ENCODE measurements at places on chromosomes 2 and 18.
A peak's percentile ranks its signal among the peaks of the same experiment; 100 is the strongest.

GRCh38 chr2:237623428-237624403 is 3.7 kb upstream of the LRRFIP1 start:
- DNase-seq, result no peak

- no peak for DNase-seq
Measured at GRCh38 chr2:241323778-241324177, 8.1 kb downstream of the SEPTIN2 start.

GRCh38 chr2:225735844-225736243 is 336.3 kb downstream of the NYAP2 start:
- DNase-seq, result peak; percentile 51

- DNase-seq, result no peak
Measured at GRCh38 chr2:121459291-121459690, 71.4 kb upstream of the RNU4ATAC start.

DNA sequence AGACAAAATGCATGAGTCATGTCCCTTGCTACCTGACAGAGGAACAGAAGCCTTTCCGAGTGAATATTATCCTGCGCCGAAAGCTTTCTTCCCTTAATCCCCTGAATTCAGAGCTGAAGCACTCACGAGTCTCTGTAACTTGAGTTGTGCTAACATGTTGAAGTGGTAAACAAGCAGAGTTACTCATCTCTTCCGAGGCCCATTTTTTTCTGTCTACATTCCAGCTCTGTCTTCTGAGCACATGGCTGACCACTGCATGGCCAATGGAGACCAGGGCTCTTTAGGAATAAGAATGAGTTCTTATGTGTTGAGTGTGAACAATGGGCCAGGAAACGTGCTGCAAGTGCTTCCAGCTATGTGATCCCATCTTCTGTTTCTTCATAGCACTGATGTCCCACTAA is 73.1 kb upstream of the PID1 start:
- no peak for DNase-seq

- DNase-seq, result no peak
Measured at GRCh38 chr2:82507657-82508056, 1951.4 kb downstream of the SUCLG1 start.

GRCh38 chr2:177738461-177739235 is 333.9 kb downstream of the PDE11A start:
- no peak for DNase-seq

- DNase-seq, result no peak
Measured at GRCh38 chr2:118989481-118989880, 47.5 kb downstream of the MARCO start.

DNA sequence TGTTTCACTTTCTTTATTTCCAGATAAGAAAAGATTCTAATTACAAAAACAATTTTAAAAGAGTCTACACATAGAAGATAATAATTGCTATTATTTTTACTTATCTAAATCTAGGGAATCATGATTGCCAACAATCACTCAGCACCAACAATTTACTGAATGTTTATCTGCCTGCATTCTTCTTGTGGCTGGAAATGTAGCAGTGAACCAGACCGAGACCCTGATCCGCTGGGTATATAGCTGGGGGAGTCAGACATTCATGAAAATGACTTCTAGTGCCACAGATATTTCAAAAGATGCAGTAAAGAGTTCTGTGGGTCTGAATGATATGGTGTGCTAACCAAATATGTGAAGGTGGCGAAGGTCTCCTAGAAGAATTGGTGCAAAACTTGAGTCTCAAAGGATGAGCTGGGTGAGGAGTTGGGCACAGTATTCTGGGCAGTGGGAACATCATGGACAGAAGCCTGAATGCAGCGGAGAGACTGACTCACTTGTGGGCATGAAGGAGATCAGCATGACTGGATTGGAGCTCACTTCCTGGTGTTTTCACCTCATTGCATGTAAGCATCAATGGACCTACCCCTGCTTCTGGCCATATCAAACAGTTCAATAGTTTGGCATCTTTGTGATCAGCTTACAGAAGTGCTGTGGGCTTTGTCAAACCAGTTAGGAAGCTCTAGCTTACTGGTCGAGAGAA is 26.1 kb upstream of the FN1 start:
- DNase-seq, result no peak

DNA sequence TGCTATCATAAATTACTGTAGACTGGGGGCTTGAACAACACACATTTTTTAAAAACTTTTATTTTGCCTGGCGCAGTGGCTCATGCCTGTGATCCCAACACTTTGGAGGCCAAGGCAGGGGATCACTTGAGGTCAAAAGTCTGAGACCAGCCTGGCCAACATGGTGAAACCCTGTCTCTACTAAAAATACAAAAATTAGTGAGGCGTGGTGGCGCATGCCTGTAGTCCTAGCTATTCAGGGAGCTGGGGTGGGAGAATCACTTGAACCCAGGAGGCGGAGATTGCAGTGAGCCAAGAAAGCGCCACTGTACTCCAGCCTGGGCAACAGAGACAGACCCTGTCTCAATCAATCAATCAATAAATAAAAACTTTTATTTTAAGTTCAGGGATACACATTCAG is 9.1 kb downstream of the KCNK3 start:
- no peak for DNase-seq

GRCh38 chr18:709771-710170 is 2.7 kb downstream of the ENOSF1 start:
- peak; percentile 43 for DNase-seq

DNA sequence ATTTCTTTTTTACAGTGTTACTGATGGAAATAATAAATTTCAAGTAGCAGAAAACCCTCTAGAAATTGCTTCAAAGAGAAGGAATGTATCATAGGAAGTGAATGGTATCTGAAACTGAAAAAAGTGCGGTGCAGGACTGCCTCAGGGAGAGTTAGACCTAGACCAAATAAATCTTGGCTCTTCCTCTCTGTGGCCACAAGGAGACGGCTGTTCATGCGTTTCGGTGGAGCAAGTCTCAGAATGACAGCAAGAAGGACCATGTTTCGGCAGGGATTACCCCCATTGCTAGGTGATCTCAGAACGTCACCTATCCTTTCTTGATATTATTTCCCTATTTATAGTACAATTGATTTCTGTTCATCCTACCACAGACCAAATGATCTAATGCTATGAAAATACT is 522.3 kb downstream of the SOX11 start:
- no peak for DNase-seq

GRCh38 chr2:138504092-138504491 is 2.5 kb downstream of the SPOPL start:
- no peak for DNase-seq

DNA sequence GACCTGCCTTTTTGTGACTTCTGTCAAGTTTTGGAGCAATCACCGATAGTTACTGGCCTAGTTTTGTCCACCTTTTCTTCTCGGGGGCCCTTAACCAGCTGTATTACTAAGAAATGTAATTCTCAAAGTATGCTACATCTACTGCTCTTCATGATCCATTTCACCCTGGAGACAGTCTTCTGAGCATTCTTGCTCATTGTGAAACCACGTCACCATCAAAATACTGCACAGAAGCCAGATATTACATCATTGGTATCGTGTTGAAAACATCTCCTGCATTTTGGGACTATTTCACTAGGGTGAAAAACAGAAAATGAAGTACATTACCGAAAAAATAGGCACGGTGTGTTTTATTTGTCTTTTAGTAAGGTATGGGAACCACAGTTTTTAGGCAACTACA is 11.7 kb downstream of the LYPD6B start:
- no peak for DNase-seq

- DNase-seq, result peak; percentile 95
Measured at GRCh38 chr2:10407841-10408648, 40.1 kb downstream of the ODC1 start.

DNA sequence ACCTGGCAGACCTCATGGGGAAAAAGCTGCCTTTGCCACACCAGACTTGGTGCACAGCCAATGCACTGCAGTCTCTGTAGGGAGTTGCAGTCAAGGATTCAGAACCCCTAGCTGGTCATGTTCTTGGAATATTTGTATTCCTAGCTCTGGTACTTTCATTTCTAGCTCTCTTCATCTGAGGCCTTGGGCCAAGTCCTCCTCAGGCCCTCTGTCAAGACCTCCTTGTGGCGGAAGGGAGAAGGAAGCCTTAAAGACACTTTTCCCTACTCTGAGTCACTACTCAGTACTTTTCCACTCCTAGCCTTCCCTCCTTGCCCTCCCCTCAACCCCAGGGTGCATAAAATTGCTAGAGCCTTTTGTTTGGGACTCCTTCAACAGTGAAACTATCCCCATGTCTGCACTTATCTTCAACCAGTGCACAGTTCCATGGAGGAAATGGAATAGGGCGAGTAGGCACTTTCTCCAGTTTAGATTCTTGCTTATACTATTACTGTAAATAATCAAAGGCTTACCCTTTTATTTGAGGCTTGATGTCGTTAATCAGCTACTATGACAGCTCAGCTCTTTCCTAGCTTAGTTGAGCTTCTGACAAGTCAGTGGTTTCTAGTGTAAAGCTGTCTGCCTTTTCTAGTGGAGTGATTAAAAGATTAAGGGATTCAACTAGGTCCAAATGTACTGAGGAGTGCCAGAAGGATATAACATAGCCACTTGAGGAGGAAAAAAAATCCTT is 15.8 kb downstream of the M1AP start:
- DNase-seq, result peak; percentile 44

DNA sequence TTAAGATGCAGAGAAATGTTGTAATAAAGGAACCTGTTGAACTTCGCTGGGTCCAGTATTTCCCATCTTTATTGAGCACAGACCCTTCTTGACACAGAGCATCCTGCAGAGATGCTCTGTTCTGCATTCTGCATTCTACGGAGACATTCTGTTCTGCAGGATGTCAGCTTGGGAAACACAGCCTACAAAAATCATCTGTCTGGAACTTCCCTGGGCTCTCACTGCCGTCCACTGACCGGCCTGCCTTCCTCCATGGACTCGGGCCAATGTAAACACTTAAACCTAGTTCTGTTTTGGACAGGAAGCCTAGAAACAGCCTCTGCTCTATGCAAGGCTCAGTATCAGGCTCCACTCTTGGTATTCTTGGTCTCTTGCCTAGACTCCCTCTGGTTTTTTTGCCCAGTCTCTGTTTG is 90.0 kb upstream of the PPP1CB start:
- peak; percentile 75 for DNase-seq

DNA sequence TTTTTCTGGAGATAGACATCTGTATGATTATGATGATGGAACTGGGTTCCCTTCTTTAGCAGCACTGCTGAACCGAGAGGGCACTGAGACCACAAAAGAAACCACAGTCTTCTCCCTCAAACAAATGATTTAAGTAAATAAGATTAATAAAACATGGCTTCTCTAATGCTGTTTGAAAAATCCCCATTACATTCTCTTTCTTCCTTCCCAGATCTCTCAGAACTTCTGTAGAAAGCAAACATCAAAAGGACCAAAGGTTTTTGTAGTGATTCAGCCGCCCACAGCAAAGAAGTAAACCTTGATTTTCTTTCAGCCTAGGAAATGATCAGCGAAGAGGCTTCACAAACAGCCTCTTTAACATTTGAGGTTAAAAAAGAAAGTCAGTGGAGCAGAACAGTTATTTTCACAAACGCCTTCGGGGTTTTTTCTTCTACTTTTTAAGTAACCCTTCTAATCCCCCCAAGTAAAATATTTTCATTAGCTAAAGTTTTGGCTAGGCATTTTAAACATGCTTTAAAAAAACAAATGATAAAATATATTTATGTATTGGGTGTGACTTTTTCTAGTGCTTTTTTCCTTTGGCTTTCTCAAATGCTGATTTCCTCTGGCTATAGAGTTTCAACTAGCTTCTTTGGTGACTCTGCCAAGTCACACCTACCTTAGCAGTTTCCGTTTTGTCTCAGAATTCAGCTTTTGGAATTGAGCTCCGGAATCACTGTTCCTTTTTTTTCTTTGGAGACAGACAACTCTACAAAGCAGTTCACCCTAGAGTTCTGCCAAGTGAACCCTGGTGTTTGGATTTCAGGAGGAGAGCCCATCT is 89.6 kb downstream of the UPP2 start:
- no peak for DNase-seq

DNA sequence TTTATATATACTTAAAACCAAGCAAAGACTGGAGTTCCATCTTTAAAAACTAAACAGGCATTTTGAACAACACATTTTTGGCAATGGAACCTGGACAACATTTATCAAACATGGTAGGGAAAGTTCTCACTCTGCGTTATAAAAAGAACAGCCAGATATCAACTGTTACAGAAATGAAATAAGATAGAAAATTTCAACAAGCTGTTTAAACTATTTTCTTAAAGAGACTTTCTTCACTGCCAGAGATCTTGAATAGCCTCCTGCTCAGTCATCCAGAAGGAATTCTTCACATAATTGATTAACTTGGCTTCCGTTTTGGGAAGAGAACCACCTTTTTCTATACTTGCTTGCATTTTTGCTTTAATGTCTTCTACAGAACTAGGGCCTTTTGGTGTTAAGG is 166.0 kb upstream of the PIK3C3 start:
- no peak for DNase-seq

- DNase-seq, result no peak
Measured at GRCh38 chr18:12282442-12283039, 25.5 kb upstream of the TUBB6 start.

GRCh38 chr2:187169864-187170263 is 278.2 kb downstream of the CALCRL start:
- no peak for DNase-seq

GRCh38 chr18:57062844-57063243 is 84.0 kb upstream of the BOD1L2 start:
- no peak for DNase-seq

DNA sequence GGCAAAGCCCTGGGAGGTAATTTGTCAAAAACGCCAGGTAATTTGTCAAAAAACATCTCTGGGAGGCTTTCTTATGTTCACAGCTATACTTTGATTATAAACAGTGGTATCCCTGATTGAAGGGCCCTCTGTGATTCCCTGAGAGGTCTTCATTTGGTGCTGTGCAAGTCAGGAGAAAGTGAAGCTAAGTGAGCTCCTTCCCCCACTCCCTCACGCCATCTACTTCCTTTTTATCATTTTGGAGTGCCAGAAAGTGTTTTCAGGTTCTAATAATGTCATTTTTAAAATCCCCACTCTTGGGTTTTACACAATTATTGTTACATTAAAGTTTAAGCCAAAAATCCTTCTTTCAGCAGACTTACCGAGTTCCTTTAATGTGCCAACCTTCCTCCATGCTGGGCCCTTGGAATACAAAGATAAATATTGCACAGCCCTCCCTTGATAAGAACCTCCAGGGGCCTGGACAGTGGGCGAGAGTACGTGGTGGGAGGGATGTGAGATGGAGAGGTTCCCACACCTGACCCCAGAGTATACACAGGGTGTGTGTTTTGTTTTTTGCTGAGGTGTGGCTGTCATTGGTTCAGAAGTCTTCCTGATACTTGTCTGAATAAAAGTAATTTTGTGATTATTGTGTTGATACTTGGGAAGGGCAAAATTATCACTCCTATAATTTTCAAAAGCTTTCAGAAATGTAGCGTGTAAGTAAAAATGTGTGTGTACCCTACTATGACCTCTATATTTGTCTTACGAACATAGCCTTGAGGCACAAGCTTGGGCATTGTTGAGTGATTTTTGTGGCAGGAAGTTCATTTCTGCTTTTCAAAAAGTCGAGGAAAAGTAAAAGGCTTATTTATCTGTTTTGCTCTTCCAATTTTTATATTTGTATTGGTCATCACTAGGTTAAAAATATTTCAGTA is 8.2 kb downstream of the MAPRE2 start:
- DNase-seq, result no peak

DNA sequence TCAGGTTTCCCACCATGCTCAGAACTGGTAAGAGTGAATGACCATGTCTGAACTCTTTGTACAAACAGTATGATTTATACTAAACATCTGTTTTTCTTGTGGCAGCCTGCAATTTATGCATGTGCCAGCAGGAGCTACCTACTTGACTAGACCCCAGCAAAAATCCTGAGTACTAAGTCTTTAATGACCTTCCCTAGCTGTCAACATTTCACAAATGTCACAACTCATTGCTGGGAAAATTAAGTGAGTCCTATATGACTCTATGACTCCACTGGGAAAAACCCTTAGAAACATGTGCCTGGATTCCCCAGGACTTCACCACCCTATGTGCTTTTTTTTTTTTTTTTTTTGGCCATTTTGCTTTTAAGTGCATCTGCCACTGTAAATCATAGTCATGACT is 1225.8 kb downstream of the SUCLG1 start:
- no peak for DNase-seq

Measured in PC-9 (cell line).